ENCODE measurements at places on chromosomes 3 and 15. TPM values are rescaled to one million over a fixed set of nuclear protein-coding genes. Genes with fewer than 3 reads are reported as not detected.

ISLR2 gene
- total RNA-seq = not detected

DNA sequence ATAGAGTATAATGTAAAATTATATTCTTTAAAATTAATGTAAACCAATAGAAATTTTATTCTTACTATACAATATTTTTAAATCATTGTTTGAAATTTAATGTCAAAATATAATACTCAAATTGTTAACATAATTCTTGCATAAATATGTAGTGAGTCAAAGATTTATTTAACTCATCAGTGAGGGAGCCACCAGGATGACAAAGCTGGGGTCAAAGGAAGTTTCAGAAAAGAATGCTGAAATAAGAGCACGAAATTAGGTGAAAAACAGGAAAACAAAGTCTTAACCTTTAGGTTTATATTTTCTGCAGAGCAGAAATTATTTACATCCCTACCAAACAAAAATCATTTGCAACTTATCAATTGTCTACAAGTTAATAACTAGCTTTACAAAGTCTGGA, 74.1 kb downstream of the DIPK2A start:
- no peak for DNase-seq

ITGB5 gene
- total RNA-seq = 2.2 TPM

DNA sequence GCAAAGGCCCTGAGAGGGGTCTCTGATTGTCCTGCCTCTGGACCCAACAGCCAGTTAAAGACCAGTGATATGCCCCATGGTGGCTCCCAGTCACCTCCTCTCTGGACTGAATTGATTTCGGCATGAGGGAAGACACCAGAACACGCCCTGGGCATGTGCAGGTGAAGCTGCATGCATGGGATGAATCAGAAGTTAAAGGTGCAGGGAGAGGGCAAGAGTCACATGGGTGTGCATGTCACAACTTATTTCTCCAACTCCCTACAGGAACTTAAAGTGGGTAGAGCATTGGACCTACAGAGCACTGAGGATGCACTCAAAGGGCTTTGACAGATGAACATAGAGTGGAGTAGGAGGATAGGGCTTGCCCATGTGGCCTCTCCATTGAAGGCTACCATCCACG, 16.9 kb upstream of the RHCG start:
- DNase-seq = no peak

GRCh38 chr15:53834214-53834613, 74.8 kb upstream of the WDR72 start:
- no peak for DNase-seq

GRCh38 chr3:3101660-3102458, 8.3 kb downstream of the IL5RA start:
- DNase-seq = no peak

DNA sequence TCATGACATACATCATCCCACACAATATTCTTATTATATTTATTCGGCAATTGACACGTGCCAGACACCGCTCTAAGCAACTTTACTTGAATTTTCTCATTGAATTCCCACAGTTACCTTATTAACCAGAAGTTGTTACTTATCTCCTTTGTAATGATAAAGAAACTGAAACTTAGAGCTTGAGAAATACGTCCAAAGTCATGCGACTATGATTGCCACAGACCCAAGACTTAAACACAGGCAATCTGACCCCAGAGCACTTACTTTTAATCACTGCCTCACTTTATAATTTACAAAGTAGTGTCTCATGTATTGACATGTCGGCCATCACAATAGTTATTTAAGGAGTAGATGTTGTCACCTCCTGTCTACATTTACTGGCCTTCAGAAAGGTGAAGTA, 64.7 kb downstream of the ATP13A4 start:
- DNase-seq = no peak

DNA sequence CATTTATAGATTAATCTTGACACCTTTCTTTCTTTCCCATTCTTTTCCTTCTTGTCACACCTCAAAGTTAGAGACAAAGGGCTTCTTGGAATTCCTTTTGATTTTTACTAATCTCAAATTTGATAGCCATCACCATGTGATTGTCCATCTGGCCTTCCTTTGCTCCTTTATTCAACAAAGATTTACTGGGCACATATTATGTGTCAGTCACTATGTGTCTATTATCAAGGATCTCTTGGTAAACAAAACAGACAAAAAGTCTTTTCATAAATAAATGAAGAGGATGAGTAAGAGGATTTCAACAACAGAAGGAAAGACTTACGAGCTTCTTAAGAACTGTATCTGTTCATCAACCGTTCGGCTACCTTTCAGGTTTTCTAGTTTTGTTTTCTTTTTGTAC, 56.5 kb downstream of the SAMMSON start:
- no peak for DNase-seq

BFSP2 gene
- total RNA-seq = not detected

DNA sequence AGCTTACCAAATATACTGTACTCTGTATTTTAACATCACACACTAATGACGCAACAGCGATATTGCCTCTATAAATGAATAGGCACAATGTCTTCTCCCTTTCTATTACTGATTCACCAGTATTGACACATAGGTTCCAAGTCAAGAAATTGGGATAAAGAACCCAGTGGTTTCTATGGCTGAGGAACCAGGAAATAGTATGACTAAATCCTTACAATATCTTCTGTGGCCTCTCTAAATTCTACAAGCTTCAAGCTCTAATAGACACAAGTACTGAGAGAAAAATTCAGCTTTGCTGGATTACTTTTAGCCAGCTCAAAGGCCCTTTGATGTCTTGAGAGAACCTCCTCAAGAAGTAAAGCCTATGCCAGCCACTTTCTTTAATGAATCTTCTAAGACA, 162.5 kb downstream of the DPH6 start:
- no peak for DNase-seq

ZNF774 gene
- total RNA-seq = 1.2 TPM

THRB gene
- total RNA-seq = not detected

PRICKLE2 gene
- not detected for total RNA-seq

DNA sequence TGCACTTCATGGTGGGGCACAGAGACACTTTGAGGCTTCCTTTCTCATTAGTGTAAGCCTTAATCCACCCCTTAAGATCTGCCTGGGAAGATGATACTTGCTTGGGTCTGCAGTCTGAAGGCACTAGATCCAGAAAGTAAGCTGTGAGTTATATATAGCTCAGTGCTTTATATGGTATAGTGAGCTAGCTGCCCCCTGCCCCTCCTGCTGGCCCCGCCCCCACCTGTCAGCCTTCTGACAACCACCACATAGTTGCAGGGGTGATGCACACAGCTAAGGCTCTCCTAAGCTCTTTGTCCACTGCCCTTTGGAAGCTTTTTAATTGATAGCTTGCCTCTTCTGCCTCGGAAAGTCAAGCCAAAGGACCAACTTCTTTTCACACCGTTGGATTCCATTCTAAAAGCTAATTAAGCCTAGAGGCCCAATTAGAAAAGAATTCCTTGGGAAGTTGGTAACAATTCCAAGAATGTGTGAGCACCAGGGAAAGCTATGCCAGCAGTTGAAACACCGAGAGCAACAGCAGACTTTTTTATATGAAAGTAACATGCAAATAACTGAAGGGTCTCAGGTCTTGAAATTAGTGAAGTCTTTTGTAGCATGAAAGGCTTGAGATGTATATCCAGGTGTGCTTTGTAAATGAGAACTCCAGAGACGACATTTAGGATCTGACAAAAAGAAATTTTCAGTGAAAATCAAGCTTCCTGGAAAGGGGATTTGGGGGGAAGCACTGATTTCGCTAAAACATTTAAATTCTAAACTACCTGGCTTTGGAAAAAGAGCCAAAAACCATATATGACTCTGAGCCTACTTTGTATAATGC, 2.3 kb downstream of the TPM1 start:
- no peak for DNase-seq

- no peak for DNase-seq
Measured at GRCh38 chr3:77303955-77304699, 264.2 kb downstream of the ROBO2 start.

DNA sequence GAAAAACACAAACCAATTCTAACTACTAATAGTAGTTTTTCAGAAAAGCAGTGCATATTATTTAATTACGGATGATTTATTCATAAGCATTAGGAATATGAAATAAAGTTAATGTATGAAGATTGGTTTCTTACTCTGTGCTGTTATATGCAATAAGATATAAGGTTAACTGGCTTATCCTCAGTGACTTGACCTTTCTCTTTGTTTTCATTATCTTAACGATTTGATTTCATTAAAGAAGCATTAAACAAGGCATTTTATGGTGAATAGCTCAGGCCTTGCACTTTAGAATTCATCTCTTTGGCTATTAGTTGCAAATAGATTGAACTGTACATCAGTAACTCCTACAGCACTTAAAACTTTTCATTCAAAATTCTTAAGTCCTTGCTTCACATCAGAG, 28.9 kb downstream of the RAP2B start:
- DNase-seq = no peak

RPS27L gene
- total RNA-seq = 179 TPM

KNL1 gene
- 25.3 TPM for total RNA-seq

GRCh38 chr3:184320104-184320445, 5.7 kb downstream of the EIF4G1 start:
- DNase-seq = no peak

GRCh38 chr3:172808969-172809546, 58.5 kb downstream of the ECT2 start:
- no peak for DNase-seq

RTP4 gene
- 3.0 TPM for total RNA-seq

- no peak for DNase-seq
Measured at GRCh38 chr3:170534227-170534626, 51.6 kb downstream of the SLC7A14 start.

- no peak for DNase-seq
Measured at GRCh38 chr3:109136523-109136922, at the start of gene C3orf85. TSS of gene C3orf85 (plus strand) at chr3:109136719. CDS start at chr3:109136848, 129 bp downstream.

DNA sequence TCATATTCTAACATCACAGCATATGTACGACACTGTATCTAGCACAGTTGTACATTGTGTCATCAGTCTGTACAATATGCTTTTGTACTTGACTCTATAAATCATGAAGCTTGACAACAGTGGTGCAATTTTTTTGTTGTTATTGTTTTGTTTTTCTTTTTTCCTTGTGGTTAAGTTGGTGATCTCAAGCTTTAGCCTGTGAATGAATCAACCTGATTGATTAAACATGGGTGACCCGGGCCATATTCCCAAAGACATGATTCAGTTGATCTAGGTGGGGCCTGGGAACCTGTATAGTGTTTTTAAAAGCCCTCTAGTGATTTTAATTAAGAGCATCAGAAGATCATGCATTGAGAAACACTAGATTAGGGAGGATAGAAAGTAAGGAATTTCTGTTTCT, 101.8 kb upstream of the AADACL2 start:
- DNase-seq = no peak

DNA sequence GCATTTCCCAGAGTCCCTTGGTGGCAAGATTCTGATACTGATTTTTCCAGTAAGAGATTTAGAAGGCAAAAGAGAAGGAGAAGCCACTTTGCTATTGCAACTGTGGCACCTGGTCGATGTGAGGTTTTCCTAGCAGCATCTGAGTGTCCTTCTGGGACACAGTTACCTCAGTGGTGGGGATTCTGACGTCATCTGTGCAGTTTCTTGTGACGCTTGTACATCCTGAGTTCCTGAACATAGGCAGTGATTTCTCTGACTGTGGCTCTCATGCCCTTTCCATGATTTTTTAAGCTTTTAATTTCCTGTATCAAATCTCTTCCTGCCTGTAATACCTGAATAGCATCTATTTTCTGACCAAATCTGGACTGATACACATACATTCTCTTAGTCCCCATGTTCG, 8.9 kb downstream of the USP13 start:
- DNase-seq = no peak

GRCh38 chr15:41799488-41799805, 25.2 kb downstream of the MAPKBP1 start:
- no peak for DNase-seq

GRCh38 chr3:143806038-143806437, 42.2 kb downstream of the SLC9A9 start:
- no peak for DNase-seq

RASGRF1 gene
- not detected for total RNA-seq

GPD1L gene
- total RNA-seq = 19.0 TPM

GRCh38 chr3:157755233-157755632, 252.0 kb upstream of the VEPH1 start:
- DNase-seq = no peak

GRCh38 chr15:59812250-59812870, 123.2 kb upstream of the BNIP2 start:
- DNase-seq = peak; percentile 37

GRCh38 chr3:171700653-171701052, 109.6 kb downstream of the PLD1 start:
- no peak for DNase-seq

GRCh38 chr3:100416176-100416575, 14.8 kb downstream of the LNP1 start:
- DNase-seq = no peak

- no peak for DNase-seq
Measured at GRCh38 chr3:71231680-71232079, 351.8 kb downstream of the FOXP1 start.

DNA sequence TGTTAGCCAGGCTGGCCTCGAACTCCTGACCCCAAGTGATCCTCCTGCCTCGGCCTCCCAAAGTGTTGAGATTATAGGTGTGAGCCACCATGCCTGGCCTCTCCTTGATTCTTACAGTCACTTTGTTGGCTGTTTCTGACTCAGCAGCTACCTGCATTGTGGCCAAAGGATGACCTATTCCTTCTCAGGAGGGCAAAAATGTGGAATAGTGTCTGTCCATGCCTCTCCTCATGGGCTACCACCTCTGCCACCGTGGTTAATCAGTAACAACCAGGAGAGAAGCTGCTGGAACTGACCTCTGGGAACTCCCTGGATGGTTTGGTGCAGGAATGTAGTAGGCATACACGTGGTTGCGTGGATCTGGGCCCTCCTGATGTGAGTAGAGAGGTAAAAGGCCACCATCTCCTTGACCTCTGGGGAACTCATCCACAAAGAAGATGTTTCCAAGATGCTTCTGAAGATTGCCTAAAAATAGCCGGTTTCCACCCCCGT, 63.3 kb downstream of the FLNB start:
- DNase-seq = no peak

PRSS50 gene
- not detected for total RNA-seq

GRCh38 chr3:67765575-67765974, 111.2 kb upstream of the SUCLG2 start:
- no peak for DNase-seq
